ENCODE measurements at places on chromosomes 5 and 9. TPM values are rescaled to one million over a fixed set of nuclear protein-coding genes. Genes with fewer than 3 reads are reported as not detected.

- no peak for DNase-seq
These were observed 18.4 kb upstream of the DDX41 start for GRCh38 chr5:177535125-177535524.

GRCh38 chr5:138653502-138653901 lies 78.3 kb upstream of the HSPA9 start:
- no peak for DNase-seq

DOCK2 gene
- total RNA-seq: 344 TPM

GRCh38 chr9:18437315-18438201 lies 36.4 kb upstream of the ADAMTSL1 start:
- no peak for DNase-seq

DNA sequence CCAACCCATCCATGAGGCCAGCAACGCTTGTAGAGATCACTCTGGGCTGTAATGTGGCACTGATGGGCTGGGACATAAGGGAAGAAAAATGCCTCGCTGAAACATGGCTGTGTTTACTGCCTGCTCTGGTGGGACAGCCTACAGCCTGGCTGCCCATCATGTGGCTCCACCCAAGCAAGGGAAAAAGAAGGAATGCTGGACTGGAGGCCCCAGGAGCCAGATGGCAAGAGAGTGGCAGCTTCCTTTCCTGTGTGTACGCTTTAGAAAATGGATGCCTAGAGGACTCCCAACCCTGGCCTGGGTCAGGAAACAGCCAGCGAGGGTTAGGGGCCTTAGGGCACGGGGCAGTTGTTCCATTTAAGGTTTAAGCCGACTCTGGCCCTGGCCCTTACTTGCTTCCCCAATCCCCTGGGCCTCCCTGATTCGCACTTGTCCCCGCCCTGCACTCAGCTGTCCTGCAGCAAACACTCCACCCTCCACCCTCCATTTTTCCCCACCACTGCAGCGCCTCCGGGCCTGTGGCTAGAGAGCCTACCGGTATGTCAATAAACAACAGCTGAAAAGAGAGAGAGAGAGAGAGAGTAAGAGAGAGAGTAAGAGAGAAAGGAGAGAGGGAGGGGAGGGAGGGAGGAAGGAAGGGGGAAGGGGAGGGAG lies 819.4 kb downstream of the SEMA5A start:
- DNase-seq: no peak

DNA sequence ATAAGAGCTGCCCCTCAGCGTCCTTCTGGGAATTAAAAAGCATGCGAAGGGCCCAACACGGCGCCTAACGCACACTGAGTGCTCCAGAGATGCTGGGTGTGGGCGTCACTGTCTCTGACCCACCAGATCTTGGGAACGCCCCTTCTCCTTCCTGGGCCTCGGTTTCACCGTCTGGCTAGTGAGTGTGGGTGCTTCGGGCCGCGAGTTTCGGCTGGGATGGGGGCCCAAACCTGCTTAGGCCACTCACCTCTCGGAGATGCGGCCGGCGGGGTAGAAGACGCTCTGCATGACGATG lies 3.7 kb downstream of the PIP5KL1 start:
- DNase-seq: no peak

- no peak for DNase-seq
These were observed 114.4 kb downstream of the ANKRD18B start for GRCh38 chr9:33638391-33638915.

GRCh38 chr5:131814990-131815389 lies 18.2 kb upstream of the FNIP1 start:
- DNase-seq: no peak

- no peak for DNase-seq
These were observed 98.3 kb downstream of the SUSD1 start for GRCh38 chr9:112076814-112077213.

GRCh38 chr5:102807878-102808502 lies 52.9 kb downstream of the PAM start:
- no peak for DNase-seq

DNA sequence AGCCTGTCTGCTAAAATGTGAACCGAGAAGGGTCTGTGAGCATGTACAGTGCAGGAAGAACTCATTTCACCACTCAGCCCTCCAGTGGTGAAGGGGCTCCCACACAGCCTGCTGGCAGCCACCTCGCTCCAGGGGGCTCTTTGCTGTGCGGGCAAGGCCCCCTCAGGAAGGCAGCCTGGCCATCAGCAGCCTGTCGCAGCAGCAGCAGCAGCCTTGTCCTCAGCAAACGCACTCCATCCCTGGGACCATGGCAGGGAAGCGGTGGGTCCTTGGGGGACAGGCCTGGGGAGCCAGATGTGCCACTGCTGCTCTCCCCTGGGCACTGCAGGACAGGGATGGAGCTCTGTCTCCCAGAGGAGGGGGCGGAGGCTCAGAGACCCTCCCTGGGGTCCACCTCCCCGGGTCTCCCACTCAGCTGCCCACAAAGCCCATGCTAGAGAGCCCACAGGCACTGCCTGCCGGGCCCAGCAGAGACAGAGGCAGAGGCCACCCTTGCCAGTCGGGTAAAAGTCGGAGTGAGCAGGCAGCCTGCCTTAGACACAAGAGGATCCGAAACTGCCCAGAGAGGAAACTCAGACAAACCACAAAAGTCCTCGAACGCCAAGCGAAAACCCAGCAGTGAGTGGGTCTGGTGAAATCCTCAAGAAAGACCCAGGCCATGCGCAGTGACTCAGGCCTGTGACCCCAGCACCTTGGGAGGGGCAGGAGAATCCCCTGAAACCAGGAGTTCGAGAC lies 8.0 kb downstream of the BRD3 start:
- DNase-seq: peak; percentile 52

DNA sequence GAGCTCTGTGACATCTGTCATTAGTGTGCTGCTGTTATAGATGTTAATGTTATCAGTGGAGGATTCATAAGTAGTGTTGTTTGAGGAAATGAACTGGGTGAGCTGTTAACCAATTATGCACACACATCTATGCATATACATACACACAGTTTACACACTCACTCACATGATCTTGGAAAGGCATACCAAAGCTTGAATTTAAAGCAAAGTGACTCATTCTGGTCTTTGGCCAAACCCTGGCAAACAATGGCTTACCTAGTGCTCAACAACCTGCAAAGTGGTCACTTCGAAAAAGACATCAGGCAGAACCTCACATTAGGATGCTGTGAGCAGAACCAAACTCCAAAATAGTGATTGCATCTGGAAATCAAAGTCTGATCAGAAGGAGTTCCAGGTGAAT lies 1037.3 kb upstream of the CDH6 start:
- DNase-seq: no peak

DNA sequence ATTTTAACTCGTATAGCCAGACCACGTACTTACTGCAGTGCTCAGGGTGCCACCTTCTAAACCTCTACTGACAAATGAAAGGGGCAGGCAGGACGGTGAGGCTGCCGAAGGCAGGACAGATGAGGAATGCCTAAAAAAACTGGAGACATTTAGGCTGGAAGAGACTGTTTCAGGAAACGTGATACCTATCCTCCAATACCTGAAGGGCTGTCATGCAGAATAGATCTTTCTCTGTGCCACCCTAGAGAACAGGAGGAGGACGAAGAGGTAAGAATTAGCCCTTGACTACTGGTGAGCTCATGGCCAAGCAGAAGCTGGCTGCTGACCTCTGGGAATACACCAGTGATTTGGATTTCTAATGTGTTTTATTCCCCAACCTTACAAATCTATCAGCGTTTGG lies 139.4 kb downstream of the EFNA5 start:
- no peak for DNase-seq

DNA sequence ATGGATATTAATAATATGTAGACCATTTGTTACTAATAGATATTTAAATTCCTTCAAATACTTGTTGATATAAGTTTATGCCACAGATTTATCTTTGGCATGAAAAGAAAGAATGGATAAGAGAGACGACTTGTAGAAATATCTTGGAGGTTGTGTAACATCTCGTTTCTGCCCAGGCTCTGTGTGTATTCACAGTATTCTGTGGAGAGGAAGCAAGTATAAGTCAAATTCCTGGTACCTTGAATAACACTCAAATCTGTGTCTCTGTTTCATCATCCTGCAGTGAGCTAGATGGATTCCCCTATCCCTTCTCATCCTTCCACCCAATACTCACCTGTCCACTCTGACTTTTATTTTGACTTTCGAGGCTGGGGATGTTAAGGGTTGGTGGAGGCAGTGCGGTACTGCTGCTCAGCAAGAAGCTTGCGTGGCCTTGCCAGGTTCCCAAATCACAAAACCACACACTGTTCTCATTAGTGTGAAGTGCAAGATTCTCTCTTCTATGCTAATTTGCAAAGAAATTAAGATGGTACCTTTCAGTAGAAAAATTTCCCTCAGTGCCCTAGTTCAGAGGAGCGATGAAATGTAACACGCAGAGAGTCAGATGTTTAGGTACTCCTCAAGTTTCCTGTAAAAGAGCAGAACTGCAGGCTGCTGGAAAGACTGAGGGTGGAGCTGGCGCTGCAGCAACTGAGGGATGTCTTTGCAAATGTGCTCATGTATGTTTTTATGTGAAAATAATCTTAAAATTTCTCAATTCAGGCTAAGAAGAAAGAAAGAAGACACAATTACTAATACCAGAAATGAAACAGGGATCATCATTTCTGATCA lies 42.6 kb upstream of the ANKRD18A start:
- DNase-seq: no peak

C5orf58 gene
- not detected for total RNA-seq
